IPS DF 6.9 (cell line): ENCODE measurements at places on chromosomes 2 and 18.

- DNase-seq: no peak
These were observed 60.1 kb downstream of the DYNC1I2 start for GRCh38 chr2:171747371-171747770.

GRCh38 chr2:232321156-232321816 is 57.3 kb upstream of the ALPP start:
- no peak for DNase-seq

DNA sequence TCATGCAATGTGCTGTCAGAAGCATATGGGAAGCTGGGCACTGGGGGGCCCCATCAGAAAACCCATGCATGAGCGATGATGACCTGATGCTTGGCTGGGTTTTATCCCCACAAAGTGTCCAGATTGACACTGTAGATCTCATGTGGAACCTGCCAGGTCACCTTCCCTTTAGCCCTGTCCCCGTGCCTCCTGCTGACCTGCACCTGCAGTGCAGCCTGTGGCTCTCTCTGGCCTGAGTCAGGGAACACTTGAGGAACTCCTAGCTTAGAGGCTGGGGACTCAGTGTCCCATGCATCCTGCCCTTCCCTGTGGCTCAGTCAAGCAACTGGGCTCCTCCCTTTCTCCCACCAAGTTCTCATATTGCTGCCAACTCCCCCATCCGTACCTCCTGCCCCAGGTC is 57.7 kb downstream of the PDCL3 start:
- no peak for DNase-seq

DNA sequence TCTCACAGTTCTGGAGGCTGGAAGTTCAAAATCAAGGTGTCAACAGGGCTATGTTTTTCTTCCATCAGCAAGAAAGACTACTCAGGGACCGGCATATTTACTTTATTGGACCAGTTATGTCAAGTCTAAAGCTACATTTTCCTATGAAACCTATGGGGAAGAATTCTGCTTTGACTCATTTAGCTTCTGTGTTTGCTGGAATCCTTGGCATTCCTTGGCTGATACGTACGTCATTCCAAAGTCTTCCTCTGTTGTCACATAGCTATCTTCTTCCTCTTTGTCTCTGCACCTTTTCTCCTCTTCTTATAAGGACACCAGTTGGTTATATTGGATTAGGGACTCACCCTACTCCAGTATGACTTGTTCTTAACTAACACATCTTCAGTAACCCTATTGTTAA is 137.4 kb upstream of the FBXO11 start:
- DNase-seq: no peak

GRCh38 chr2:74902281-74902860 is 56.1 kb upstream of the POLE4 start:
- no peak for DNase-seq

GRCh38 chr2:104481341-104481740 is 372.6 kb upstream of the POU3F3 start:
- no peak for DNase-seq

GRCh38 chr2:62338111-62338510 is 142.2 kb downstream of the B3GNT2 start:
- no peak for DNase-seq

DNA sequence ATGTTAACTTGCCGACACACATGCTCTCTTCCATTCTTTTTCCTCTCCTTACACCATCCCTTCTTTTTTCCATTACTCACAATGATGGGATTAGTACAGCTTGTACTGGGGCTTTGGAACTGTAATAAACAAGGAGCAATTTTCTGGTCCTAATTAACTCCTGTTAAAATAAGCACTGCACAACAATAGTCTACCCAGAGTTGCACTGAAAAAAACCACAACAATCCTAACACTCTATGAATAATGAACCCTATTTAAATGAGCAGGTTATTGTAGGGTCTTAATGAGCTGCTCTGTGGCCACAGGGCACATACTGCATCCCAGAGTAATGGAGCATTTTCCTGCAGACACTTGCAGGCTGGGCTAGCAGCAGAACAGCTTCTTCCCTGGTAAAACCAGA is 380.3 kb downstream of the NRXN1 start:
- no peak for DNase-seq

GRCh38 chr2:41241325-41242000 is 789.6 kb upstream of the SLC8A1 start:
- DNase-seq: no peak

DNA sequence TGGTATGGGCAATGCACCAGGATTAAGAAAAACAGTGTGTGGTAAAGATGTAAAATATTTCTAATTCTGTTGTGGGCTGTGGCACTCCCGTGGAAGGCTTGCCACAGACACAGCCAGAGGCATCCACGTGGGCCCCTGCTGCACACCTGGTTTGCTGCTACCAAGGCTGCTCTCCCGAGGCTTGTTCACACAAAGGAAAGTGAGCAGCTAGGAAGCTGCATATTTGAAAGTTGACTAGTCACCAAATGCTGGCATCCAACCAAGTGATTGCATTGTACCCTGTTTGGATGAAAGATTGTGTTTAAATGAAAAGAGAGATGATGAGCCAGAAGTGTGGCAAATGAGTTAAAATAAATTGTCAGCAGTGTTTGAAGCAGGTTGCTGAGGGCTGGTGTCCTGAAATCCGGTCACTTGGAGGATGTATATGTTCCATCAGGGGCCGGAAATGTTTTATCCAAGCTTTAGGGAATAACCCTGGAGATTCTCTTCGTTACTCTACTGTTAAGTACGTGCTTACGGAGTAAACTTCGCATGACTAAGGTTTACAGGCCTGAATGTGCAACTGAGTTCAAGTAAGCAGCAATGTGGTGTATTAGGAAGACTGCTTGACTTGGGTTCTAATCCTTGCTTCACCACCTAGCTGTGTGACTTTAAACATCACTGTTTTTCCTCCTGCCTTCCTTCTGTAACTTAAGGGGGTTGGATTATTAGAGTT is 86.1 kb downstream of the MSH2 start:
- no peak for DNase-seq

DNA sequence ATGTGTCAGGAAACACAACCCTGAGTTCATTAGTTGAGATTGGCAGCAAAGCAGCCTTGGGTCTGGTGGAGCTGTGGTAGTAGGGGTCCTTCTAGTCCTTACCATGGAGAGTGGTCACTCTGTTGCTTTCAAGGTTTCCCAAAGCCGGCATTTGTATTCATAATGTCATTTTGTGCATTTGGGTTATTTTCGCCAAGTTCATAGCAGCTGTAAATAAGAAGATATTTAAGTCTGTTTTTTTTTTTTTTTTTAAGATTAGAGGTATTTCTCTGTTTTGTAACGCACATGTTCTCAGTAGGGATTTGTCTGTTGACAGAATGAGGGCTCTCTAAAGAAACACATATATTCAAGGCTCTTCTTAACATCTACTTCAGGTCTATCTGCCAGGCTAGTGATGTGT is 114.1 kb downstream of the PRPF40A start:
- no peak for DNase-seq

DNA sequence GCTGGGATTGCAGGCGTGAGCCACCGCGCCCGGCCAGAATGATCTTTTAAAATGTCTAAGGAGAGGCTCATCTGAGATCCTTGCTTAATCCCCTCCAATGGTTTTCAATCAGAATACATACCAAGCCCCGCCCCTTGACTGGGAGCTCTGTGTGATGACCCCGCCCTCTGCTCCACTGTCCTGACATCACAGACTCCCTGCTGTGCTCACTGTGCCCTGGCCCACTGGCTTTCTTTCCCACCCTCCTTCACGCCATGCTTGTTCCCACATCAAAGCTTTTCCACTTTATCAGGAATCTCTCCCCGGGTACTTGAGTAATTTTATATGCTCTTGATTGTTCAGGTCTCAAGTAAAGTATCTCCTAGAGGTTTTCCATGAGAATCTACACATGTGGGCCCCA is 762.3 kb upstream of the ID2 start:
- no peak for DNase-seq

- peak; percentile 5 for DNase-seq
These were observed at the start of gene LRP2 for GRCh38 chr2:169362118-169362893. LRP2 (minus strand) TSS chr2:169362534; CDS start chr2:169362399, 135 bp downstream.

- DNase-seq: no peak
These were observed 69.3 kb downstream of the MBP start for GRCh38 chr18:77063260-77063659.

DNA sequence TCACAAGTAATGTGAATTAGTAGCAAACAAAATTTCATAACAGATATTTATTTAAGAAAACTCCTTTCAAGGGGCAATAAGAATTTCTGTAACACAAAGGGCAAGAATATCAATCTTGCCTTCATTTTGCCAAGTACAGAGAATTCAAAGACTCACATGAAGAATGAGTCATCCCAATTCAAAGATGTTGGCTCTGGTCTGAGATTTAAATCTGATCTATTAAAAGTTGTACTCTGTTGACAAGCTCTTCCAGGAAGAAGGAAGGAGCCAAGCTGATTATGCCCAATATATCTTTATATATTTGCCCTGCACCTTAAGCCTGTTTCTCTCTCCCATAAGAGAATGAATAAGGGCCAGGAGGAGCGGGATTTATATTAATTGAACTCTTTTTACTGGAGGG is 55.9 kb upstream of the RPE start:
- DNase-seq: no peak

DNA sequence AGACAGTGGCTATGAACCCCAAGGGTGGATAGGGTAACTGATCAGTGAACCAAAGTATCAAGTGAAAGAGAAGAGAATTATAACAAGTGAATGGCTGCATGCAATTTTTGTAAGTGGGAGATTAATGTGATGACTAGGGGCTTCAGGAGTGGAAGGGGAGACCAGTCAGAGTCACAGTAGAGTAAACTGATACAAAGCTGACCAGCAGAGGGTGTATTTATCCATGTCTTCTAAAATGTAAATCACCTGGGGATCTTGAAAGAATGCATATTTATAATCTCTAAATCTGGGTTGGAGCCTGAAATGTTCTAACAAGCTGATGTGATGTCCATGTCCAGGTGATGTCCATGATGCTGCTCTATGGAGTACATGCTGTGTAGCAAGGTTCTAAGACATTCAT is 1351.3 kb upstream of the CHAC2 start:
- no peak for DNase-seq

- no peak for DNase-seq
These were observed 262.6 kb downstream of the EN1 start for GRCh38 chr2:118584877-118585276.

- no peak for DNase-seq
These were observed 141.2 kb upstream of the TWIST2 start for GRCh38 chr2:238706673-238707072.

DNA sequence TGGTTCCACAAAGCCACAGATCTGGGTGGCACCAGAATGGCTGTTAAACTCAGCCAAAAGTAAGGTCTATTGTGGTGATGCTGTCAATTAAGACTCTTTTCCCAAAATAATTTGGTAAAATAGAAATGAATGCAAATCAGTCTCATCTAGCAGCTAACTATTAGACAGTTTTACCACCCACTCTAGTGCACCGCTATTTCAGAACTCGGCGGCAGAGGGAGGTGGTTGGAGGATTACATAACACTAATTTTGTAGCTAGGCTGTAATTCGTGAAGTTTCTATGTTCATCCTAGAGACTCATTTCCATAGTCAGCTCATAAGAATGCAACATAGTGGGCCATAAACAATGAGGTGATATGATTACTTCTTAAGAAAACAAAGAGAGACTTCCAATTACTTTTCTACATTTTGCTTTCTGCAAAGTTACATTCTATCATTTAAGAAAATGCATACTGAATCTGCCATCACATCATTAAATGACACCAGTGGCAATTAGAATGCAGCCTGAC is 413.8 kb downstream of the FBXO15 start:
- no peak for DNase-seq

DNA sequence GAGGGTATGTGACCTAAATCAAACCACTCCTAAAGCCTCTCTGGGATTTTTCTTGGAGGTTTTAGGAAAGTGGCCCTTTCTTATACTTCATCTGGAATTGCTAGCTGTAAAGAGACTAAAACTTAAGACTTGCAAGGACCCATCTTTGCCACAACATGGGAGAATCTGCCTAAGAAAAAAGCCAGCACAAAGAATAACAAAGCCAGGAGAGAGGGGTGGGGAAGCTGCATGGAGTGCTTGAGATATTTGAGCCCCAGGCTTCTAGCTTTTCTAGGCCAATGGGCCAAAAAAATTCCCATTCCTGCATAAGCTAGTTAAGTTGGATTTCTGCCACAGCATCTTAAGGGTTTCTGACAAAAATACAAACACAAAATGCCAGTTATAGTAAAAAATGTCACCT is 38.5 kb upstream of the LYPD6 start:
- no peak for DNase-seq

- no peak for DNase-seq
These were observed 109.8 kb downstream of the PARD3B start for GRCh38 chr2:204655101-204655500.

GRCh38 chr18:45719106-45719505 is 4.9 kb upstream of the SLC14A1 start:
- no peak for DNase-seq

DNA sequence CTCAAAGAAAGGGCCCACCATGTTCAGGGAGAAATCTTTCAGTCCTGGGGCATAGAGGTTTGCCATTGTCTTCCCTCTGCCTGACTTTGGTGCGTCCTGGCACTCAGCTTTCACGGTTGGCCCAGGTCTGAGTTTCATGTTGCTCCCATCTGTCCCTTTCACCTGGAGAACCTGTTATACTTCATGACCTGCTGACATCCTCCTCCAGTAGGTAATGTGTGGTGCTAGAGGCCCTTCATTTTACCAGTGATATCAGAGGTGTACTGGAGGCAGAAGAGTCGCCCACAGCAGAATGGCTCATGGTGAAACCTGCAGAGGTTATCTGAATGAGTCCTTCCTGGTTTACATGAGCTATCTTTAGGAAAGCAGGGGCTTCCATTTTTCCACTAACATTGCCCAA is 128.8 kb upstream of the DLX2 start:
- DNase-seq: no peak

DNA sequence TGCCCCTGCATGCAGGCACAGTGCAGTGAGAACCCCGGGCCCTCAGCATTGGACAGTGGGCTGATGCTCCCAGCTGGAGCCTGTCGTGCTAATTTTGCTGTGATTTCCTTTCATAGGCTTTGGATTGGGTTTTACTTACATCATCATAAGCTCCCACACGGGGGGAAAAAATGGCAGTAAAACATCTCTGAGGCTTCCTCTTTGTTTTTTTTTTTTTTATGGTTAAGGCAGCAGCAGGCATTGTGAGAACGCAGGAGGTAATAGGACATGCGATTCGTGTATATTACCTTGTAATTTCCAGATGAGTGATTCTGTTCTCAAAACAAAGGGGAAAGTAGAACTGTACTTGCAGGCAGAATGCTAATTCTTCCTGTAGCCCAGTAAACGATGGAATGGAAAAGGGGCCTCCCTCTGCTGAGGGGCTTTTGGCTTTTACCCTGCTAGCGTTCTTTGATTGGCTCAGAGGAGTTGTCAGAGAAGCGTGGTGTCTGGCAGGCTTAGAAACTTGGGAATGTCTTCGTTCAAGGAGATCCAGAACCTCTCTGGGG is 89.7 kb downstream of the NPAS2 start:
- no peak for DNase-seq

GRCh38 chr2:95574506-95574905 is 17.3 kb upstream of the TRIM43 start:
- DNase-seq: no peak
